ENCODE measurements at places on chromosomes 7 and 10. TPM values are rescaled to one million over a fixed set of nuclear protein-coding genes. Genes with fewer than 3 reads are reported as not detected.

The PRR15 gene
- not detected for total RNA-seq

The FOXP2 gene
- 0.71 TPM for total RNA-seq

The TAS2R4 gene
- 0.06 TPM for total RNA-seq

The DNAJC12 gene
- total RNA-seq = 9.4 TPM

DNA sequence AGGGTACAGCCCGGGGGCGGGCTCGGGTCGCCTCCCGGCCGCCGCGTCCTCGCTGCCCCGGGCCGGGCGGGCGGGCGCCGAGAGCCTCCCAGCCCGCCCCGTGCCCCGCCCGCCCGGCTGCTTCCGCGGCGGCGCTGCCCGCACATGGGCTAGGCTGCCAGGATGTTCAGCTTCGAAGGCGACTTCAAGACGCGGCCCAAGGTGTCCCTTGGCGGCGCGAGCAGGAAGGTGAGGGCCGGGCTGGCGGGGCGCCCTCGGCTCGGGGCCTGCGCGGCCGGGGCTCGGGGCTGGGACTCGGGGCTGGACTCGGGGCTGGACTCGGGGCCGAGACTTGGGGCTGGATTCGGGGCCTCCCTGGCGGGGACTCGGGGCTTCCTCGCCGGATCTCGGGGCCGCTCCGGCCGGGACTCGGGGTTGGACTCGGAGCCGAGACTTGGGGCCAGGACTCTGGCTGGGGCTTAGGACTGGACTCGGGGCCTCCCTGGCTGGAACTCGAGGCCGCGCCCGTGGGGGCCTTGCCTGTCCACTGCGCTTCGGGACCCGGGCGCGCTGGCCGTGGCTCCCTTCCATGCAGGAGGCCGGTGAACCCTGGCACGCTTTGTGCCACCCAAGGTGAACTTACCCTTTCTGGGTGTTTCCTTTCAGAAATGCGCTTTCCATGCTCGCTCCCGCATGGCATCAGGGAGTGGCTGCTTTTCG lies 534 bp downstream of the UBE3C start:
- no peak for DNase-seq

The AOC1 gene
- total RNA-seq = not detected

- DNase-seq = no peak
Measured at GRCh38 chr10:62763155-62763554, 41.4 kb upstream of the ADO start.

- no peak for DNase-seq
Measured at GRCh38 chr7:130989101-130989795, 255.2 kb upstream of the KLF14 start.

- DNase-seq = no peak
Measured at GRCh38 chr7:57482-58255, 134.7 kb upstream of the FAM20C start.

The PCDH15 gene
- total RNA-seq = 0.11 TPM

The ANKMY2 gene
- 35.6 TPM for total RNA-seq

DNA sequence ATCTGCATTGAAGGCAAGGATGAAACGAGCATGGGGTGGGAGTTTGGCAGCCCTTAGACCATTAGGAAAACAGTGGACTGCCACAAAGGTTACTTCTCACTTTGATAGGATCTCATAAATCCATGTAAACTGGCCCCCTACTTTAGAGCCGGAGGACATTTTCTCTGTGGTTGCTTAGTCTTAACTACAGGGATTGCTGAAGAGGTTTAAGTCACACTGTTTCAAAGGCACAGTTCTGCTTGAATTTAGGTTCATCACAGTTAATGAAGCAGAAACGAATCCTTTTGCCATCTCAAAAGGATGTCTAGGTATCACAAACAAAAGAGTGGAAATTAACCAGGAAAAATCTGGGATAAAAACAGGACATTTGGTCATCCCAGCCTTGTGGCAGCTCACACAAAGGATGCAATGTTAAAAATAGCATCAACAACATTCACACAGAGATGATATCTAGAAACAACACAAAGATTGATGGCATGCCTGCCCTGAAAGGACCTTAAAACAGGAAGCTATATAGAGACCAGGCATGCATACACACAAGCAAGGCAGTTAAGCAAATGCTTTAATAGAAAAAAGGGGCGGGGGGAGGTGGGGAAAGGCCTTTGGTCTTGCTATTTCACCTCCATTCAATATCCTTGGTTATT lies 74.0 kb downstream of the DOCK4 start:
- no peak for DNase-seq

The SPDYE8 gene
- not detected for total RNA-seq

The GDF2 gene
- total RNA-seq = not detected

The LRMDA gene
- total RNA-seq = not detected

The SLC26A5 gene
- not detected for total RNA-seq

The NPSR1 gene
- total RNA-seq = not detected

DNA sequence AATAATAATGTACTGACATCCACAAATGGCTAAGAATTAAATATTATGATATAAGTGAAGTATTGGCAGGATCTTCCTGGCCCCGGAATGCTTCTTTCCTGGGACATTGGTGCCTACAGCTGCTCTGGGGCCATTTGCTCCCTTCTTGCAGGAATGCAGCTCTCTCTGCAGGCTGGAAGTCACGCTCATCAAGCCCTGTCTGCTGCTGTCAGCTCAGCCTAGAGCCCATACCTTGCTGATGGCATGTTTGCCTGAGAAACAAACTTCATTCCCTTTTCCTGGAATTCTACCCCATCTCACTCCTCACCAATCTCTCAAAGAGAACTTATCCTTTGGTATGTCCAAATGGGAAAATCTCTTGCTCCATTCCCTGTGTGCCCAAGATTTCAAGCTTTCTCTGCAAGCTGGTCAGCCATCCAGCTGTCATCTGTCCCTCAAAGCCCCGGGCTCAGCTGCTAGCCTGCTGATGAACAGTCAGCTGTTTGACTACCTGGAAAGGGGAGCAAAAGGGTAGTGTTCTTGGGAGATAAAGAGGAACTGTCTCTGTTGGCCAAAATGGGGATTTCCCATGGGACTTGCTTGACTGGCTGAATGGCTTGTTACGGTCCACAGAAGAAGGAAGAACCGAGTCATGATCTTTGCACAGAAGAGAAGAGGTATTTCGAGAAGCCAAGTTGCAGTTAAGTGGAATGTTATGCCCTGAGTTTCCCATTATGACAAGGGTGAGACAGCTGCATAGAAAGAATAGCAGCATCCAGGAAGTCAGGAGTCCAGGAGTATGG lies 12.0 kb upstream of the RASSF4 start:
- DNase-seq = peak; percentile 80

The CSGALNACT2 gene
- total RNA-seq = 13.4 TPM

GRCh38 chr7:2510909-2511768 lies 8.4 kb upstream of the LFNG start:
- no peak for DNase-seq

The NPTX2 gene
- 3,060 TPM for total RNA-seq

The PRRT4 gene
- not detected for total RNA-seq

The SPDYE2 gene
- total RNA-seq = not detected
